Erythroblast (primary cell): ENCODE measurements at places on chromosomes 2 and 18.

GRCh38 chr18:111306-112014, 46.9 kb upstream of the USP14 start:
- no peak for DNase-seq

DNA sequence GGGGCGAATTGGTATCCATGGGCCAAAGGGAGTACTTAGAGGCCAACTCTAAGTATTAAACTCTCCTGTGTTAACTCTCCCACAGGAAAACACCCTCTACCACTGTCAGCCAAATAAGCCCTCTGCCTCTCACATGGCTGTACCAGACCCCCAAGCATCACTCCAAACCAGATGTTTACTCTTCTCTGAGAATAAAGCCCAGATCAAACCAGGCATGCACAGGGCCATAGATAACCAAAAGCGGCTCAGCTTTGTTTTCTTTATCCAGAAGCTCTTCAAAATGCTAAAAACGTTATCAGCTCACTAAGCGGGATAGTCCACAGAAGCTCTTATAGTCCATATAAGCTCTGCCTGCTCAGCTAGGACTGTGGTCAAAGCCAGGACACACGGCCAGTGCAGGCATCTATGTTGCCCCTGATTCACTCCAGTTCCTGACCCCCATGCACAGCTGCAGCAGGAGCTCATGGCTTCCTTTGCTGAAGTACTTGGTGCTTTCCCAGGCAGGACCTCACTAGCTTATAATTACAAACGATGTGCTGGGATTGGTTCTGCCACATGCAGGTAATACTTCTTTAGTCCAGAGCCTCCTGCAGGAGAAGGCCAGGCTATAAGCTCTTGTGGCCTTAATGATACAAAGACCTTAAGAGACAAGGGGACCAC, 21.0 kb upstream of the SEMA4C start:
- DNase-seq = peak; percentile 54

GRCh38 chr18:28767201-28767600, 590.3 kb upstream of the CDH2 start:
- DNase-seq = no peak

GRCh38 chr2:57881998-57882888, 164.4 kb upstream of the VRK2 start:
- no peak for DNase-seq

DNA sequence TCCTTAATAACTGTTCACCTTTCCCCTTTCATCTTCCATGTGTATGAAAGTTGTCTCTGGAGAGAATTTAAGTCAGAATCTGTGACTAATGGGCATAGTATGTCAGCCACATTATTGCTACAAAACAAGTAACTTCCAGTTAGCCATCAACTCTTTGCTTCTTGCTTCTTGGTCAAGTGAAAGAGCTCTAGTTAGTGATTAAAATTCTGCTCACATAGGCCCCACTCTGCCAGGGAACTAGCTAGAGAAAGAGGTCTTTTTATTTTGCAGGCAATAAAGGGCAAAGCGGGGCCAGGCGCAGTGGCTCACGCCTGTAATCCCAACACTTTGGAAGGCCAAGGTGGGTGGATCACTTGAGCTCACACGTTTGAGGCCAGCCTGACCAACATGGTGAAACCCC, 64.6 kb downstream of the COLEC12 start:
- no peak for DNase-seq

- DNase-seq = no peak
Observed at GRCh38 chr18:51617572-51618260, 420.2 kb upstream of the MEX3C start.

GRCh38 chr18:56003720-56004088, 415.7 kb upstream of the TCF4 start:
- DNase-seq = no peak

- DNase-seq = no peak
Observed at GRCh38 chr18:72122103-72122502, 422.0 kb downstream of the CBLN2 start.

DNA sequence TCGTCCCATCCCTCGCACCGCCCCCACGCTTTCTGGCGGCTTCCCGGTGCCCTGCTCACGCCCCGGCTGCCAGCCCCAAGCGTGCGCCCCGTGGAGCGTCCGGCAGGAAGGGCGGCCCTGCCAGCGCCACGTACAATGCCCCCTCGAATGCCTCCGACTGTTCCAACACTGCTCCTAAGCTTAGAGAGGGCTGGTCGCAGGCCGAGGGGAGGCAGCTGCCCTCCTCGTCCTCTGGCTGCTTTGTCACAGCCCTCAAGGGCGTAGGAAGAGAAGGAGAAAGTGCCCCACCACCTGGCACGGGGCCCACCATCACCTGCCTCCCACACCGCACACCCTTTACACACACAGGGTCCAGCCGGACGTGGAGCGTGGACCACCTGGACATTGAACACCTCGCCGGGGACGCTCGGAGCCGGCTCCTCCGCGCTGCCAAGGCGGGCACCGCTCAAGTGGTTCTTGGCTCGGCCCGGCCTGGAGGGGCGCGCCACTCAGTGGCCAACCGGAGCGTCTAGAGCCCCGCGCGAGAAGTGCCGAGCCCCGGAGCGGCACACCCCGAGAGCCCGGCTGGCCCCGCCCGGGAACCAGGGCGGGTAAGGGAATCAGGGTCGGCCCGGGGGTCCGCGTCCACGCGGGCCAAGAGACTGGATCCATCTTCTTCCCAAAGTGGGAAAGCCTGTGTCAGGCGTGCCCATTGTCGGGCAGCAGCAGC, 830 bp downstream of the DNER start:
- DNase-seq = peak; percentile 3

DNA sequence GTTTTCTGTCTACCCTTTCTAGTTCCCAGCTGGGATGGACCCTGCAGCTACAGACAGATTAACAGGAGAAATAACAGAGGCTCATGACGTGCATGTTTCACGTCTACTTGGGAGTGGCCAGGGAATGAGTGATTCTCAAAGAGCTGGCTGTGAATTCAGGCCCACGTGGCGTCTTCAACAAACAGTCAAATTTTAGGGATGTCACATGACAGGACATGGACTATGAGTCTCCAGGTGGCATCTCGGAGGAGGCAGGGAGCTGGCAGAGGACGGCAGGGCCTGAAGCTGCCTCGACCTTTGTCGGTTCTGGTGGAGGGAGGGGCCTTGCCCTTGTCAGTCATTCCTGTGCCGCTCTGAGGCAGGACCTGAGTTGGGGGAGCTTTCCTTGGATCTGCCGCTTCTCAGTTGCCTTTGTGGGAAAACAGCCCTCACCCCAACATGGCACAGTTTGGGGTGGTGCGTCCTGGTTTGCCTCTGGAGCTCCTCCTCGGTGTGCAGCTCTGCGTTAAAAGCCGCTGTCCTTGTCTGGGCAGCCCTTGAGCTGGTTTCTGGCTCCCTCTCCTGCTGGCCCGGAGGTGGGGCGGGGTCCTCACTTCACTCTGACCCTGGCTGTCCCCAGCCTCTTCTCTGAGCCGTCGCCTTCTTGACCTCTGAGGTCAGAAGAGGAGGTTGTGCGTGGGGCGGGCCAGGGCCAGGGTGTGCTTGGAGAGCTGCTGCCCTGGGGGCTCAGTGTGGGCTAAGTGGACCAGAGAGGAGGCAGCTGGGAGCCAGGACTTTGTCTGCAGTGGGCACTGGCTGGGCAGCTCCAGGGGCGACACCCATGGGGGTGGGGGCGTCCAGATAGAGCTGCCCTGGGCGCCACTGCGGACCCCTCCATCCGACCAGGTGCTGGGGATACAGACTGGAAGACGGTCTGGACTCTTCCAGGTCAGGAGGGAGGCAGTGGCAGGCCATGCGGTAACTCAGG, 12.1 kb upstream of the GAL3ST2 start:
- no peak for DNase-seq

- DNase-seq = no peak
Observed at GRCh38 chr2:236678307-236678975, 108.8 kb downstream of the ACKR3 start.

DNA sequence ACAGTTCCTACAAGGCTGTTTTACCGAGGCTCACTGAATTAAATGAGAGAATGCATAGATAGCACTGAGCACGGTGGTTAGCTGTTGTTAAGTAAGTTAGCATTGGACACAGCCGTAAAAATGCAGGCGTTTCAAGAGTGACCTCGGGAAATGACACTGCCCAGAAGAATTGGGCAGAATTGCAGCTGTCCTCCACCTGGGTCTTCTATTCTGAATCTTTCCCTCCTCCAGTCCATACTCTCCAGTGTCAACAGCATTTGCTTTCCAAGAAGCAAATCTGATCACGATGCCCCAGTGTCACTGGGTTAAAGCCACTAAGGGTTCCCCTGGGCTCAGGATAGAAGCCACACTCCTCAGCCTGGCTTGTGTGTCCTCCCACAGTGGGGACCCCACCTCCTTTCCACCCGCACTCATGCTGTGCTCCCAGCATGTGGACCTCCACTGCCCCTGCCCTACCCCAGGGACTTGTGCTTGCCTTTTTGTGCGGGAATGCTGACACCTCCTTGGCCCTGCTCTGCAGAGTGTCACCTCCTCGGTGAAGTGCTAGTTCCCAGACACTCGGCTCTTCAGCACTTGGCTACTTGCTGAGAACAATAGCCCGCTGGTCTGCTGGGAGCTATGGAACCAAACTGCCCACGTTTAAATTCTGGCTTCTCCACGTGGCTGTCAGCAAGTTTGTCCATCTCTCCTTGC, 135.0 kb downstream of the ANTXR1 start:
- DNase-seq = no peak

- peak; percentile 63 for DNase-seq
Observed at GRCh38 chr2:69973335-69973735, 11.9 kb upstream of the ASPRV1 start.

DNA sequence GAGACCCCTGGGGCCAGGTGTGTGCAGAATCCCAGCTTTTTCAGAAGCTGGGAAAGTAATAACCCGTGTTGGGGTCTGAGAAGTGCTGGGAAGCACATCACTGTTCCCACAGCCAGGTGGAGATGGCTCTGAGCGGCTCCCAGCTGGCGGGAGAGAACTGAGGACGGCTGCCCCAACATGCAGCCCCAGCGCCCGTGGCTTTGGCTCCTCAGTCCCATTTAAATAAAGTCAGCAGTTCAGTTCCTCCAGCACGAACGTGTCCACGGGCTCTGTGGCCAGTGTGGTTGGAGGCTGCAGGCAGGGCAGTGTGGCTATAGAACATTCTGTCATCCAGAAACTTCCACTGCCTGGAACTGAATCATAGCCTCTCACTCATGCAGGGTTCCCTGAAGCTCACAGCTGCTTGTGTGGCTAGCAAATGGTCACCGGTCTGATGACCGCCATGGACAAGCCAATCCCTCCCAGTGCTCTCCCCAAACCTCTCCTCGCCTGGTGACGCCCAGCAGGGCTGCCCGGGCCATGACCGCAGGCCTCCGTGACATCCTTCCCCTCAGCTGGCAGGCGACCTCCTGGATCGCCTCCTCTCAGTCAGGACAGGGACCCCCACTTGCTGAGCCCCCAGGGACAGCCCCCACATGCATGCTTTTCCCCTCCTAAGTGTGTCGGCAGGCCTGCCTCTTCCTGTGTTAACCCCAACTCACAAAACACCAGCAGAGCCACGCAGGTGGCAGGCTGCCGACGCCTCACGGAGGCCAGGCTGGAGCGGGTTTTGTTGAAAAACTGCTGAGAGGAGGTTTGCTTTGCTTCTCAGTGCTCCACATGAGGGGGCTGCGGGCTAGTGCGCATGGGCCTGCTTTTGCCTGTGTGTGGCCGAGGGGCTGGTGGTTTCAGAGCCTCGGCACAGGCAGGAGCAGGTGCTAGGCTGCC, 1.3 kb downstream of the RTP5 start:
- DNase-seq = no peak

DNA sequence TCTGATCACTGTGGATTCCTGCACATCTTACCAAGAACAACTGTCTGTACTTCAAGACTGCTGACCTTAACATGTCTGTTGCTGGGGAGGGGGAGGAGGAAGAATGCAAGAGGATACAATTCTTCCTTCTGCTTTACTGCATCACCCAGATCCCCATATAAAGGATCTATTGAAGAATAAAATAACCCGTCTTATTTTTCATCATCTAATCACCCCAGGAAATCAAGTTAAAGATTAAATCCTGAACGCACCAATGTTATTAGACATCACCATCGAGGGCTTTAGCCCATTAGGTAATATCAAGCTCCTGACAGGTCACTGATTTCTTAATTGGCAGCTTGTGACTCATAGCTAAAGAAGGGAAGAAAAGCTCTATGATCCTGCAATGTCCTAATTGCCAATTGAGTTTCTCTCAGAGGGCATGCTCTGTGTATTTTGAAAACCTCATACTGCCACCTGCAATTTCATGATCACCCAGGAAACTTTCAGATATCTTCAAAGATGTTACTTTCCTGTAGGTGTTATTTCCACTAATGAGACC, 75.4 kb upstream of the KCNE4 start:
- DNase-seq = no peak

DNA sequence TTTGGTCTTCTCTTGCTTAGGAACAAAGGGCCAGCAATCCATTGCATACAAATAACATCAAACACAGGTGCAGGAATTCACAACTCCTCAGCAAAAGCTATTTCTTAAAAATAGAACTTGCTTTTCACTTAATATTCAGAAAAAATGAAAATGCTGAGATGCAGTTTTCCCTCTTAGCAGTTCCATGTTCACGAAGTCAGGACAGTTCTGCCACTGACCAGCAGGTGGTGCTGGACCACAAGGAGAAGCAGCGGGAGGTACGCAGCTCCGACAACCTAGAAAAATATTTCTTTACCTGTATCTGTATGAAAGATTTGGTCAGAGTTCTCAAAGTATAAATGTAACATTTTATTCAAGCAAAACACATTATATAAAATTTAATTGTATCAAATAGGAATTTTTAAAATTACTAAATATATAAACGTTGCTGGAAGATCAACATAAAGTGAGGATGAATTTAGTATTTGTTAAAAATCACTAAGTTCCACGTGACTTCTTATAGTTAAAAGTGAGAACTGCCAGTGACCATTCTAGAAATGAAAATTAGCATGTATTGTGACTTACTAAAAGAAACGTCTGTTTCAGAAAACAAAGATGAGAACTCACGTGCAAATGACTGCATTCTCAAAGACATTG, 48.8 kb downstream of the ADNP2 start:
- peak; percentile 74 for DNase-seq
